ENCODE measurements at places on chromosomes 6 and 20.

GRCh38 chr6:170022827-170023619, 267.9 kb downstream of the DLL1 start:
- peak; percentile 61 for DNase-seq

- no peak for DNase-seq
Observed at GRCh38 chr6:70336996-70337742, 34.3 kb upstream of the COL9A1 start.

- DNase-seq = no peak
Observed at GRCh38 chr6:137926985-137927384, 59.9 kb downstream of the TNFAIP3 start.

DNA sequence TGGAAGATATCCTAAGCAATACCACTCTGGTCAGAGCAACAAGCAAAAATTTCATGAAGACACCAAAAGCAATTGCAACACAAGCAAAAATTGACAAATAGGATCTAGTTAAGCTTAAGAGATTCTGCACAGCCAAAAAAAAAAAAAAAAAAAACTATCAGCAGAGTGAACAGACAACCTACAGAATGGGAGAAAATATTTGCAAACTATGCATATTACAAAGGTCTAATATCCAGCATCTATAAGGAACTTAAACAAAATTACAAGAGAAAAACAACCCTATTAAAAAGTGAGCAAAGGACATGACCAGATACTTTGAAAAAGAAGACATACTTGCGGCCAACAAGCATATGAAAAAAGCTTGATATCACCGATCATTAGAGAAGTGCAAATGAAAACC, 20.0 kb upstream of the AHI1 start:
- no peak for DNase-seq

- peak; percentile 0 for DNase-seq
Observed at GRCh38 chr6:1770968-1771723, 161.4 kb downstream of the FOXC1 start.

GRCh38 chr6:123681957-123682462, 45.3 kb upstream of the TRDN start:
- DNase-seq = no peak

DNA sequence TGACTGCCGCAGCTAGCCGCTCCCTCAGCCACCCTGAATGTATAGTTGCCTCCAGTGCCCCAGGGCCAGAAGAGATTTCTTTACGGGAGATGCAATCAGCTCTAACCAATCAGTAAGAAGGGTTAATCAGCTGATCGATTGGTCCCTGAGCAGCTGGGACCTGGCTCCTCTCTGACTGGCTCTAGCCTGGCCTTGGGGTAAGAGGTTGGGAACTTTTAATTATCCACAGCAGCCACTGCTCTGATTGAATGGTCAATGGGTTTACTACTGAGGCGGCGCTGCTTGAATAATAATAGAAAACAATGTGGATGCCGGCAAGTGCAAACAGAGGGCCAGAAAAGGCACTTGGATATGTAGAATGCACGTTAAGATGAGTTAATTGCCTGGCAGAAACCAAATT, 99.8 kb downstream of the TFAP2A start:
- DNase-seq = no peak

DNA sequence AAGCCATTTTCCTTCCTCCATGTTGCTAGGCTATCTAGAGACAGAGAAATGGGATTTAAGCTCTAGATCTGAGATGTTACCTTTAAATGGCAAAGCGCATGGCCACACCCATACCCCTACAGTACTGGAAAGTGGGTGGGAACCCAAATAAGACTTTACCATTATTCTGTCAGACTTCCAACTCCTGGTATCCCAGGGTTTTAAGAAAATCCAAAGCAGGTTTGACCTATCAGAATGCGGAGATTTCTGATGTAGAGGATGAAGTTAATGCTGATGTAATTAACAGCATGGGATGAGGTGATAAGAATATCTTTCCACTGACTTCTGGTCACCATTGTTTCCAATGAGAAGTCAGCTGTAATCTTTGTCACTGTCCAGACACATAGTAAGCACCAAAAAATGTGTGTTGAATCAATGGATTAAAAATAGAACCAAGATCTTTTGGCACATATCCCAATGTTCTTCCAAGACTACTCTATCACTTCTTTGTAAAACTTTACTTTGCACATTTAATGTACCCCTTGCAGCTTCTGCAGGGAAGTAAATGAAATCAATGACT, 140.8 kb upstream of the INSM1 start:
- no peak for DNase-seq

DNA sequence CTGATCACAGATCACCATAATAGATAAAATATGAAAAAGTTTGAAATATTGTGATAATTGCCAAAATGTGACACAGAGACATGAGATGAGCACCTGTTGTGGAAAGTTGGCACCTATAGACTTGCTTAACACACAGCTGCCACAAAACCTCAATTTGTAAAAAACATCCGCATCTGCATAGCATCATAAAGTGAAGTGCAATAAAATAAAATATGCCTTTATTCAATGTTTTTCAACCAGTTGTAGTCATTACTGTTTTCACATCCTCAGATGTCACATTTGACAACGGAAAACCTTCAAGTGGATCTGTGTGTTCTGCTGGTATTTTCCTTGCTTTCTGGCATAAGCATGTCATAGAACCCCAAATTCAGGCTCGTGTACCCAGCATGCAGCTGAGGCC, 50.2 kb upstream of the IFNGR1 start:
- DNase-seq = no peak

GRCh38 chr6:169034516-169035167, 219.0 kb downstream of the THBS2 start:
- no peak for DNase-seq

DNA sequence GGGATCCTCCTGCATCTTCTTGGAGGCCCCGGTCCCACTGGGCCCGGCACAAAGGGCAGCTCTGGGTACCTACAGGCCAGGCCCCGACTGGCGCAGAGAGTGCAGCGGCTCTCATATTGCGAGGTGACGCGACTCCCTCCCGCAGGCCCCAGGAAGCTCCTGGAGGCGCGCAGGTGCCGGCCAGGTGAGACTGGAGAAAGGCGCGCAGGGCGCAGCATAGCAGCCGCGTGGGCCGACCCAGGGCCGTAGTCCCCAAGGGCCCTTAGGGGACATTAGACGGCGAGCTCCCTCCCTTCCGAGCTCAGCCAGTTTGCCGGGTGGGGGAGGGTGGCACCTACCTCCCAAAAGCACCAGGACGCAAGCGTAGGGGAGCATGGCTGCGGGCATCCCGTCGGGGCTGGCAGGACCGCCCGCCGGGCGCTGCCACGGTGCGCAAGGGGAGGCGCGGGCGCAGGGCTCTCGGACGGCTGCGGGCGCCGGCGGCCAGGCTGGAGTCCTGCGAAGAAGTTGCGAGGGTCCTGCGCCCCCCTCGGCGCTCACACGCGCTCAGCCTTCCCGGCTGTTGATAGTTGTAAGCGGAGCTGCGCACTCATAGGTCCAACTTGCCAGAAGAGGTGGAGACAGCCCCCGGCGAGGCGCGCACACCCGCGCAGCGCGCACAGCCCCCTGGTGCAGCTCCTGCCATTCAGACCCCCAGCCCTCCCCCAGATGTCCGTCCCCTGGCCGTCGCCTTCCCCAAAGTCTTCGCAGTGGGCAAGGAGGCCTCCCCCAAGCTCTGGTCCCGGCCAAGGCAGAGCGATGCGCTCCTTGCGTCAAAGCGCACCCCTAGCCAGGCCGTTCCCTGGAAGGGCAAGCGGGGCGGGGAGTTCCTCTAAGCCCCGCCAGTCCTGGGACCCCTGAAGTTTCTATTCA, 622 bp downstream of the APCDD1L start:
- peak; percentile 66 for DNase-seq

GRCh38 chr20:62637110-62637509, 5.2 kb upstream of the SLCO4A1 start:
- no peak for DNase-seq

DNA sequence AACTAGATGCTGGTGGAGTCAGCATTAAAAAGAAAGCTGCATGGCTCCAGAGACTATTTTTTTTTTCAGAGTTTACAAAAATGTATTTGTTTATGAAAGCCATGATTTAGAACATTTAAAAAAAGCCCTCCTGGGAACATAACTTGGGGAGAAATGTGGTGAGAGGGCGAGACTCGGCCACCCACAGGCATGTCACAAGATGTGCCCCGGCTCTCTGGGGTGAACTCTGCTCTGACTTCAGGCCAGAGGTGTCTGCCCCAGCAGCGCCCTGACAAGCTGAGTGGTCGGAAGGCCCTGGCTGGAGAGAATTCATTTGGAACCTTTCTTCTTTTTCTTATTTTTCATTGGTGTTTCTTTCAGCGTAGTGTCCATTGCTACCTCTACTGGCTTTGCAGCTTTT, 21.7 kb upstream of the RFPL4B start:
- DNase-seq = no peak

GRCh38 chr20:37345339-37346235, at the start of gene SRC:
TSS of gene SRC (plus strand) at chr20:37346140. CDS start at chr20:37384154, 38,014 bp downstream.
- DNase-seq = peak; percentile 69

DNA sequence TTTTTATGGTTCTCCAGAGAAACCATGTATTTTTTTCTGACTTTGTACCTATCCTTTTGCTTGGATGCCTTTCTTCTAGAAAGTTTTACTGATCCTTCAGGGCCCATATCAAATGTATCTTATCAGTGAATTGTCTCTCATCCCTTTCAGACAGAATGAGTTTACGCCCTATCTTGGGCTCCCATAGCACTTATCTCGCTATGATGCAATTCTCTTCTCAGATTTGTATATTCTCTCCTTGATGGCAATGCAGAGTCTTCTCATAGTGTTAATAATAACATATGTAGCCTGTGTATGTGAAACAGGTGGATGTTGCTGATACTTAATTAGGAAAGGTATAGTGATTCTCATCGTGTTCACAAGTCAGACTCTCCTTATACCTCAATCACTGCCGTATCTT, 336.2 kb downstream of the UTRN start:
- DNase-seq = no peak

GRCh38 chr6:20474874-20475542, 59.2 kb upstream of the CDKAL1 start:
- no peak for DNase-seq

DNA sequence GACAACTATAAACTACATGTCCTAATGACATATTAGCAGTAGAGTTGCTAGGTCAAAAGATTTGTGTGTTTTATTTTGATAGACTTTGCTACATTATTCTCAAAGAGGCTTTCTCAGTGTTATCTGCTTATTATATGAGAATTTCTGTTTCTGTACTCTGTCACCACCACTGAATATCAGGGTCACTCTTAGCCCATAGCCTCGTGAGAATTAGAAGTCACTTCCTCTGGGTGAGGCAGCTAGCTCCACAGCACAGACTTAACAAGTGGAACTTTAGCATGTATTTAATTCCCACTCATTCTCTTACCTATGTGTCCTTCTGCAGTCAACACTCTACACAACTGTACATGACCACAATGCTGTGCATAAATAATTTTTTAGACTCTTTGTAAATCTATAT, 6.7 kb downstream of the PHACTR2 start:
- DNase-seq = no peak

All from right kidney (tissue), 9 donors.